ENCODE measurements at places on chromosomes 3 and 15. TPM values are rescaled to one million over a fixed set of nuclear protein-coding genes. Genes with fewer than 3 reads are reported as not detected.

KLHL6 gene
- total RNA-seq: not detected

CPLX3 gene
- total RNA-seq: not detected

ESYT3 gene
- 3.5 TPM for total RNA-seq

SLC9C1 gene
- 2.2 TPM for total RNA-seq

ANKRD34C gene
- not detected for total RNA-seq

CCDC13 gene
- 0.33 TPM for total RNA-seq

FEZF2 gene
- total RNA-seq: not detected

GOLGA8G gene
- total RNA-seq: not detected

- DNase-seq: no peak
Observed at GRCh38 chr3:160090653-160091052, 102.0 kb downstream of the IL12A start.

DNA sequence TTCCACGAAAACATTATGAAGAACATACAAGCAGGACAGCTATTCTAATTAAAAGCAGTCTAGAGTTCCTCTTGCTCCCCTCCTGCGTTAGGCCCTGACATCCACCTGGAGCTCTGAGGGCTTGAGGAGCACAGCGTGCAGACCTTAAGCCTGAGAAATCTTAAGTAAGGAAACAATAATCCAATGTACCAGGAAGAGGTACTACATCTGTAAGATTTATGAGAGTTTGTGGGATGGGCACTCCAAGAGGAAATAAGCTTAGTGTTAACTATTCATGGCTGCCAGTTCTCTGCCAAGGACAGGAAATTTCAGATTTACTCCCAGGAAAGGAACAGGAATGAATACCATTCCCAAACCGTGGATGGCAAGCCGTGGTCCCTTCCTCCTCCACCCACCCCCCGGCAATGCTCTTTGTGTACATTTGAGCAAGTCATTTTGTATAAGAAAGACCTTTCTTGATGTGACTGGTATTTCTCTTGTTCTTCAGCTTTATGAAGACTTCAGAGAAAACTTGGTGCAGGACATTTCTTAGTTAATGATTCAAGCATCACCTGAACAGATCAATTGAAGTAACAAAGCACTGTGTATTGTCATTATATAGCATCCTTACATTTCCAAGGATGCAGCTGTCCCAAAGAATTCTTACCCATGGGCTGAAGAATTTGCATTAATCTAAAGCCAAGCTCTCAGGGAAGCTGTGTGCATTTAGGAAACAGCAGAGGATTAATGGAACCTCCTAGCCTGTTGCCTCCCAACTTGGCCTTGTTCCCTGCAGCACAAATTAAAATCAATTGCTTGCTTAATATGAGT, 28.8 kb upstream of the VILL start:
- no peak for DNase-seq

GRCh38 chr3:32583708-32584107, 13.1 kb upstream of the DYNC1LI1 start:
- no peak for DNase-seq

GRCh38 chr3:157700405-157700804, 197.2 kb upstream of the VEPH1 start:
- no peak for DNase-seq

GRCh38 chr3:53817809-53818208, 28.4 kb downstream of the CHDH start:
- no peak for DNase-seq

DNA sequence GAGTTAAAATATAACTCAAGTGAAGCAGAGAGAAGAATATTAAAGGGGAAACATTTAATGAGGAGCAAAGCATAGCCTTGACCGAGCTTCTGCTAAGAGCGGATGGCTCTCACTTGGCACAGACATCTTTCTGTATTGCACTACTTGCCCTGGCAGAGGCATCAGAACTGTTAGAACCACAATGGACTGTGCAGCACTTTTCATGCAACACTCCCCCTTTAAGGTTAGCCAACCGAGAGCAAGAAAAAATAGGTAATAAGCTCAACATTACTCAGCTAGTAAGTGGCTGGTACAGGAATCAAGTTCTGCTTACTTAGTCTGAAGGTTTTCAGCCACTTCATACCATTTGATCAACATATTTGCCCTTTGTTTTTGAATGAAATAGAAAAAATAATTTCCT, 33.7 kb downstream of the CRTC3 start:
- no peak for DNase-seq

DNA sequence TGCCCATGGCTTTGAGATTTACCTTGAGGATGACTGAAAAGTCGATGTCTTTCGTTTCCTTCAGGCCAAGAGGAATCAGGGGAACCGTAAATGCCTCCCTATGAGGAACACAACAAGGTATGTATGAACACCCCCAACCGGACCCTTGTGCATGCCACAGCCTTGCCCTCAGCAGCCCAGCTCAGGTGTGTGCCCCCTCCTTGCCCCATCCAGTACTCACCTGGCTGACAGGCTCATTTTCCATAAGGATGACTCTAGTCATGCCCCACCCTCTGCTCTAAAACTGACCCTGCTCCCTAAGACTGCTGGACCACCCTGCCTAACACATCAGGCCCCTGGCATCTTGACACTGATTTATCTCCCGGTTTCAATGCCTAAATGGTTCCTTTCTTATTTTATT, 270.0 kb downstream of the GOLGA6L6 start:
- DNase-seq: no peak

DNA sequence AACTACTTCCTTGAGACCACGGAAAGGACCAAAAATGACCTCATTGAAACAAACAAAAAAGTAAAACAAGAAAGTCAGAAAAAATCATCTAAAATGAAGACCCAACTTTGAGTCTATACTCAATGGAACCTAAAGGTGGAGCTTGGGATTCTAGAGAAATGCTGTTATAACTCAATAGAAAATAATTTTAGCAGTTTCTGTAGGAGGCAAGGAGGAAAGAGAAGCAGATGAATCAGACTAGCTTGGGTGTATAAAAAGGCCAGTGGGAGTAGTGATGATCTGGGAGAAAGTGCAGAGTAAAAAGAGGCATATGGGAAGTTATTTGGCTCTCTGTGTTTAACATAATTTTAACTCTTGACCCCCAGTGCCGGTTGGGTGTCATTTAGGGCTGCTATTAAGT, 94.4 kb downstream of the TMCO5A start:
- no peak for DNase-seq

- DNase-seq: no peak
Observed at GRCh38 chr3:186909078-186909853, 21.1 kb upstream of the ST6GAL1 start.

- no peak for DNase-seq
Observed at GRCh38 chr3:81974751-81975150, 213.3 kb upstream of the GBE1 start.

DNA sequence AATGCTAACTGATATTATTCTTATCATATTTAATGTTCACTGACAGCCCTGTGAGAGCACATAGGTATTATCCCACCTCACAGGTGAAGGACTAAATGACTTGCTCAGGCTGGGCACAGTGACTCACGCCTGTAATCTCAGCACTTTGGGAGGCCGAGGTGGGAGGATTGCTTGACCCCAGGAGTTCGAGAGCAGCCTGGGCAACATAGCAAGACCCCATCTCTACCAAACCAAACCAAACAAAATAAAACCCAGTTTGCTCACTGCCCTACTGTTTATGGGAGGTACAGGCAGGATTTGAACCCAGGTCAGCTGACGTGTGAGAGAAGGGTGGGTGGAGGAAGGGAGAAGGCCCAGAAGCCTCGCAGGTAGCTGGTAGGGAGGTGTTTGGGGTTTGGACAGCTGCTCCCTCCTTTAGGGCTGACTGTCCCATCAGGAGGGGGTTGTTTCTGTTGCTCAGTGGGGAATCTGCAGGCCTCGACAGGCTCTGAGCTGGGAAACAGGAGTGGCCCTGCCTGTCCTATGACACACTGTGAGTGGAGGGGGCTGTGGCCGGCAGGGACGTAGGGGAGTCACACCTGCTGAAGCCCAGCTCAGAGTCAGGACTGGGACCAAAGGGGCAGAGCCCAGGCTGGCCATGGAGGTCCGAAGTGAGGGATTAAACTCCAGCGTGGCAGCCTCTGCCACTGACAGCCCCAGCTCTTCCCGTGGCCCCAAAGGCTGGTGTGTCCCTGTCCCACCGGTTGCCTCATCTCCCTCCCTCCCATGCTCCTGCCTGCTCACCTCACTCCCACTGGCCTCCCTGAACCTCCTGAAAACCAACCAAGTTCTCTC, 25.3 kb downstream of the BHLHE40 start:
- DNase-seq: no peak

All from kidney epithelial cell (primary cell).